ENCODE measurements at places on chromosomes 2 and 18. TPM values are rescaled to one million over a fixed set of nuclear protein-coding genes. Genes with fewer than 3 reads are reported as not detected.

Gene GALNT3
- 0.71 TPM for total RNA-seq

Gene PIEZO2
- total RNA-seq, result 97.7 TPM

Gene EPB41L5
- 13.7 TPM for total RNA-seq

Gene ASIC4
- 0.37 TPM for total RNA-seq

Gene NYAP2
- total RNA-seq, result not detected

Gene TMEM247
- not detected for total RNA-seq

Gene BZW1
- total RNA-seq, result 350 TPM

Gene PXDN
- total RNA-seq, result 356 TPM

Gene CSRNP3
- 0.57 TPM for total RNA-seq

Gene SULT1C4
- total RNA-seq, result not detected

Gene TUBA4A
- total RNA-seq, result 7.0 TPM

Gene G6PC2
- not detected for total RNA-seq

Gene LRP1B
- total RNA-seq, result under 0.01 TPM

Gene LCT
- total RNA-seq, result not detected

Gene RIT2
- not detected for total RNA-seq

Gene CCDC85A
- total RNA-seq, result 0.09 TPM

Gene CHRNG
- total RNA-seq, result not detected

Gene RGPD8
- 11.1 TPM for total RNA-seq

Gene EFHD1
- total RNA-seq, result not detected

Gene ZC3H8
- 3.4 TPM for total RNA-seq

Gene POTEJ
- not detected for total RNA-seq

Gene PLGLB1
- 1.8 TPM for total RNA-seq

Data from smooth muscle cell of bladder (primary cell).